ENCODE measurements at places on chromosomes 7 and 10.

- DNase-seq, result no peak
These were observed 77.4 kb downstream of the SAMD9 start for GRCh38 chr7:93040355-93040754.

- DNase-seq, result no peak
These were observed 93.2 kb downstream of the SKIDA1 start for GRCh38 chr10:21432266-21432665.

- DNase-seq, result no peak
These were observed 138.7 kb upstream of the PRR15 start for GRCh38 chr7:29424984-29425309.

GRCh38 chr10:75403939-75404814 lies 2.6 kb upstream of the ZNF503 start:
- peak; percentile 66 for DNase-seq

- DNase-seq, result no peak
These were observed 541.4 kb downstream of the TCERG1L start for GRCh38 chr10:130770018-130770630.

GRCh38 chr7:131550846-131551245 lies 5.6 kb downstream of the PODXL start:
- no peak for DNase-seq

DNA sequence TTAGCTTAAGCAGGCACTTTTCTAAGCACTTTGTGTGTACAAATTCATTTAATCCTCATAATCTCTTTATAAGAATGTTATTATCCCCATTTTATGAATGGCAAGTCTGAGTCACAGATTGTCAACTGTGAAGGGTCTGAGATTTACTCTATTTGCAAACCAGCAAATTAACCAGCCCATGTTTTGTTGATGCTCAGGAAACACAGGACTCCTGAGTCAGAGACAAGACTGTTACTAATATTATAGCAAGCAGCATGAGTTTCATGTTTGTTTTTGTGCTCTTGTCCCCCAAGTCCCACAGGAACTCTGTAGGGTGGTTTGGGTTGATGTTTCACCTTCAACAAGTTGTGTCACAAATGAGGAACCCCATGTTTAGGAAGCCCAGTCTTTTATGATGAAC lies 182.0 kb upstream of the PPP1R3A start:
- no peak for DNase-seq

- no peak for DNase-seq
These were observed 62.0 kb downstream of the BBS9 start for GRCh38 chr7:33191340-33191739.

- DNase-seq, result peak; percentile 63
These were observed 36.9 kb downstream of the FOXL3 start for GRCh38 chr7:326809-327232.

DNA sequence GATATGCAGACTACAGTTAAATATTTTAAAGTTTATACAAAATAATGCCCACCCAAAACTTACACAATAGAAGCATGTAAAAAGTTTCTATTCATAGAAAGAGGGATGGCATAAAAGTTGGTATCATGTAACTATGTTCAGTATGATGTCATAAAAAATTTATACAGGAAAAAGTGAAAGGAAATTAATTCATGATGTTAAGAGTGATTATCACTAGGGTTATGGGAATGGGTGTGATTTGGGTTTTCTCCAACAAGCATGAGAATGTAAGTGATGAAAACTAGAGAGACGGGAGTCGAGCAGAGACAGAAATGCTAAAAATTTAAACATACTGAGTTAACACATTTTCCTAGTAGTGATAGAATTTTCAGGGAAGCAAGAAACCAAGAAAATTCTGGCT lies 52.7 kb downstream of the GDI2 start:
- no peak for DNase-seq

GRCh38 chr7:30091491-30091912 lies 43.3 kb upstream of the MTURN start:
- no peak for DNase-seq

DNA sequence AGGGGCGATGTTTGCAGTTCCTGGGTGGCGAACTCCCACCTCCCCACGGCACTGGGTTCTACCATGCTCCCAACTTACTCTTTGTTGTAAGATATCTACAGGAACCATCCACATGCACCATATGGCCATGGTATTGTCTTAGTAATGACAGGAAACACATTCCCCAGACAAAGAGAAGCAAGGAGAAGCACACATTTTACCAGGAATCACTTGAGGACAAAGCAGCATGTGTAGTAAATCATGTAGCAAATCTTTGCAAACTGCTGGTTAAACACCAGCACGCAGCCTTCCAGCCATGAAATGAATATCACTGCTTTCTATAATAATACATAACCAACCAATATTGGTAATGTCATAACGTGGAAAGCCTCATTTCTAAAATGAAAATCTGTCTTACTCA lies 101.2 kb downstream of the NRP1 start:
- DNase-seq, result no peak

DNA sequence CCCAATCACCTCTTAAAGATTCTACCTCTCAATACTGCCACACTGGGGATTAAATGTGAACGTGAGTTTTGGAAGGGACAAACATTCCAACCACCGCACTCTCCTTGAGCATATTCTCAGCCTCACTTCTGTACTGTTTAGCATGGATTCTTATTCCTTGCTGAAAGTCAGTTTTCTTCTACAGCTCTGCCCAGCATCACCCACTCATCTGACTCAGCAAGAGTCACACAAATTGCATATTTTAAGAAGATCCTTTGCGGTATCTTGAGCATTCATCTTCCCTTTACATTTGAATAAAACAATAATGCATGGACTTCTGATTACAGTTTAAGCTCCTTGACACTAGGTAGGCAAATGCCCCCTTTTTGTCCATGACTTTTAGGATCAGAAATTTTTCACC lies 251.6 kb upstream of the MKLN1 start:
- DNase-seq, result no peak

- DNase-seq, result no peak
These were observed 58.8 kb downstream of the DIP2C start for GRCh38 chr10:630581-631073.

GRCh38 chr7:50644114-50644513 lies 78.9 kb upstream of the DDC start:
- no peak for DNase-seq

- no peak for DNase-seq
These were observed 102.3 kb upstream of the MTPN start for GRCh38 chr7:136079478-136079892.

DNA sequence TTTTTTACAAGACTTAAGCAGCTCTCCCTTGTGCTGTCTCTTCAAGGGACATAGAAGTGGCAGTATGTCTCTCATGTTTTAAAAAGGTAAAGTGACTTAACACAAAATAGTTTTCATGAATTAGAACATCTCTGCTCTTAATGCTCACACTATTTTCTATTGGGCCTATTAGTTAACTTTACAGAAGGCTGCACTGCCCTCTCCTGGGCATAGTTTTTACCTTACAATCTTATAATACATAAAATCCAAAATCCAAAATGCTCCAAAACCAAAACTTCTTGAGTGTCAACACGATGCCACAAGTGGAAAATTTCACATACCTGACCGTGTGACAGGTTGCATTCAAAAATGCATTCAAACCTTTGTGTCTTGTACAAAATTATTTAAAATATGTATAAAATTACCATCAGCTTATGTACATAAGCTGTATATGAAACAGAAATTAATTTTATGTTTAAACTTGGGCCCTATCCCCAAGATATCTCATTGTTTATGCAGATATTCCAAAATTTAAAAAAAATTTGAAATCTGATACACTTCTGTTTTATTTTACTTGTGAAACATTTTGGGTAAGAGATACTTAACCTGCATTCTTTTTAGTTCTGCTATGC lies 25.8 kb downstream of the TES start:
- DNase-seq, result peak; percentile 76

DNA sequence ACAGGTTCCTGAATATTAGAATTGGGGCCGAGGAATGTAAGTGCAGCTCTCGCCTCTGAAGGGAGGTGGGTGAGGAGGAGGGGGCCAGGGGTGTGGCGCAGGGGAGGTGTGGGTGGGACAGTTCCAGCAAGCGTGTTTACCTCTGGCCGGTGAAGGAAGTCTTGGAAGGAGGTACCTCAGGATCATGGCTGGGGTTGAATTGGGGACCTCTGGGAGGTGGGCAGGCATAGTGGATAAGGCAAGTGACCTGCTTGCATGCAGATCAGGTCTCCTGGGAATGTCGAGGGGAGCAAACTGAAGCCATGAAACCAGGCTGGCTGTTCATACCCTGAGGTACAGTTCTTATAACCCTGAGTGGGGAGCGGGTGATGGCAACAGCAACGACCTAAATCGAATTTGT lies 2.0 kb downstream of the ZNF775 start:
- no peak for DNase-seq

GRCh38 chr10:34726862-34727261 lies 88.2 kb downstream of the PARD3 start:
- no peak for DNase-seq

- DNase-seq, result peak; percentile 61
These were observed 906 bp downstream of the CDK1 start for GRCh38 chr10:60778971-60779796.

DNA sequence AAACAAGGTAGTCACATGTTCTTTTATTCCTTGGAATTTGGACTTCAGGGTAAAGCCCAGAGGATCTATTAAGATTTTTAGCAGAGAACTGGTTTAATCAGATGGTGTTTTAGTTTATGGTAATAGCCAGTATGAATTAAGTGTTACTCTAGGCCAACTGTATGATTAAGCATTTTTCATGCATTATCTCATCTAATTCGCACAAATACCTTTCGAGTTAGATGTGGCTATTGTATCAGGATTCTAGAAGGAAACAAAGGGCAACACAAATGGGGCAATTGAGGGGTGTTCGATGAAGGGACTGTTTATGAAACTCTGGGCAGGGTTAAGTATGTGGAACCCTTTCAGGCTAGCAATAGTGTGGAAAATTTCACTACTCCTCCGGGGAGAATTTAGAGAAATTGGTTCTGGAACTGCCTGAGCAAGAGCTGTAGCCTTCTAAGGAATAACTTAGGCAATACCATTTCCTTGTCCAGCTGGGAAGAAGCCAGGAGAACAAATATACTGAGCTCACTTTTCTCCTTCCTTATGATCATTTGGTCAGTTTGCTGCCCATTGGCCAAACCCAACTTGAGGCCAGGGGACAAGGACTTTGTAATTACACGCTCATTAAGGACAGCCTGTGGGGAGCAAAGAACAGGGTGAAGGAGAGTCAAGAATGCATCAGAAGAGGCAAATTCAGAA lies 319.0 kb upstream of the FZD1 start:
- no peak for DNase-seq
